ENCODE measurements at places on chromosomes 16 and 17.
A peak's percentile ranks its signal among the peaks of the same experiment; 100 is the strongest.

- no peak for DNase-seq
Observed at GRCh38 chr16:66325717-66326376, 40.6 kb upstream of the CDH5 start.

DNA sequence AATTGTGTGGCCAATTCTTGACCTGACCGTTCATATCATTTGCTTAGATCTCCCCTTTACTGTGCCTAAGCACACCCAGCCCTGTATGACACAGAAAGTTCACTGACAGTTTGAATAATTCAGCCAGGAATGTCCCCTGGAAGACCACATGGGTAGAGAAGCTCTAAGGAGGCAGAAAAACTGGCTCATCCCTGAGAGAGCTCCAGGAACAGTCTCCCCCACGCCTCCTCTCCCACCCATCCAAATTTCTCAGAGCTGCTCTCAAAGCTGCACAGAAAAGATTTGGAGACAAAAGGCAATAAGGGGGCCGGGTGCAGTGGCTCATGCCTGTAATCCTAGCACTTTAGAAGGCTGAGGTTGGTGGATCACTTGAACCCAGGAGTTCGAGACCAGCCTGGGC, 11.2 kb downstream of the PRAC1 start:
- no peak for DNase-seq

DNA sequence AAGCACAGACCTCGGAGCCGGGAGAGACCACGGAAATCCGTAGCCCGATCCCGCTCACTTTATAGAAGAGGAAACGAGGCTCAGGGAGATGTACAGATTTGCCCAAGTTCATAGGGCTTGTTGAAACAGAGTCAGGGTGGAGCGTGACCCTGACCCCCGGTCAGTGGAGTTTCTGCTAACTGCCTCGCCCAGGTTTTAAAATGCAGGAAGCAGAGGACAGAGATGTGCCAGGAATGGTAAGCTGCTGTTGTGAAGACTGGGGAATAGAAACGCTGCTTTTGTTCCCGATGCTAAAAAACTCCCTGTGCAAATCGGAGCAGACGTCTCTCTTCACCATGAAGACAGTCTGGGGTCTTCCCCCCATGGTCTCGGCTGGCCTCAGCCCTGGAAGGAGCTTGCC, 403.0 kb downstream of the SEC14L1 start:
- DNase-seq, result no peak

GRCh38 chr16:12868788-12869187, 32.6 kb upstream of the SHISA9 start:
- DNase-seq, result no peak

DNA sequence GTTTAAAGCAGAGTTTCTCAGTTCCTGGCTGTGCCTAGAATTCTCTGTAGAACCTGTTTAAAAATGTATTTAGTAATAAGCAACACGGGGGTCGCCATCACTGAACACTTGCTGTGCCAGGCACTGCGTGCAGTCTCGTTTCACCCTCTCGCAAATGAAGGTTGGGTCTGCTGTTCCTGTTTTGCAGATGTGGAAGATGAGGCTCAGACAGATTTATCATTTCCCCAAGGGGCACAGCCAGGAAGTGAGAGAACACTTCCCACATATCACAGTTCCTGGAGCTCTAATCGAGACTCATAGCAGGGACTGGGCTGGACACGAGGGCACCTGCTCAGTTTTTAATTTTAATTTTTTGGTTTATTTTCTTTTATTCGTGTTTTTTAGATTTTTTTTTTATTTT, 122.7 kb downstream of the ABCC6 start:
- DNase-seq, result no peak

DNA sequence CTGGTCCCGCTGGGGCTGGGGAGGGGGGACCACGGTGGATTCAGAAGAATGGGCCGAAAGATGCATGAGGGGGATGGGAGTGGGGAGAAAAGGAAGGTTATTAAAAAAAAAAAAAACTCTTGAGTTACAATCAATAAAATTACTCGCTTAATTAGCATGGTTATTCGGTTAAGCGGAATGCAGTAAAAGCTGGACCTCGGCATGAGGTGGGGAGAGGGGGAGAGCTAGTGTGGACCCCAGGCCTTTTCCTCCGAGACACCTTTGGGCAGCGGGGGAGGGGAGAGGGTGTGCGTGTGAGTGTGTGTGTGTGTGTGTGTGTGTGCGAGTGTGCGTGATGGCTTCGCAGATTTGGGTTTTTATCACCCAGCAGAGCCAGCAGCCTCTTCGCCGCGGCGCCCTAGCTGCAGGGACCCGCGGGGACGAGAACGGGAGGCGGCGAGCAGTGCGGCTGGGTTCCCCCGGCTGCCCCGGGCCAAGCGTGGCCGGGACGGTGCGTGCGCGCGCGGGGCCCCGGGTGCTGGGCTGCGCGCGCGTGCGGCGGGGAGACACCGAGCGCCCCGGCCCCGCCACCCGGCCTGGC, 3.7 kb downstream of the BAHCC1 start:
- DNase-seq, result no peak

DNA sequence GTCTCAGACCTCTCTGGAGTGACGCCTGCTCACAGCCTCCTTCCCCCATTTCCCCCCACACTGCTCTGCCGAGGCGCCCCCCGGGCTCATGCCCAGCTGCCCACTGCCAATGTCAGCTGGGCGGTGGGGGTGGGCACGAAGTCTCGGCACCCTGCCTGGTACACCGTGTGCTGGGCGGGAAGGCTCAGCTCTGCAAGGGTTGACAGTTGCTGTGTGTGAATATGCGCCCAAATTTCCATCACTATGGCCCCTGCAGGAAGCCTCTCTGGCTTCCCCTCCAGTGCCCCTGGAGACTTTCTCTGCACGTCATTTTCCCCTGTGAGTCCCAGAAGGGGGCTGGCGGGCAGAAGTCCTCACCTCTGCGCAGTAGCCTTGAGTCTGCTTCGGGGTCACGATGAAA, 11.6 kb upstream of the CAMKK1 start:
- no peak for DNase-seq

DNA sequence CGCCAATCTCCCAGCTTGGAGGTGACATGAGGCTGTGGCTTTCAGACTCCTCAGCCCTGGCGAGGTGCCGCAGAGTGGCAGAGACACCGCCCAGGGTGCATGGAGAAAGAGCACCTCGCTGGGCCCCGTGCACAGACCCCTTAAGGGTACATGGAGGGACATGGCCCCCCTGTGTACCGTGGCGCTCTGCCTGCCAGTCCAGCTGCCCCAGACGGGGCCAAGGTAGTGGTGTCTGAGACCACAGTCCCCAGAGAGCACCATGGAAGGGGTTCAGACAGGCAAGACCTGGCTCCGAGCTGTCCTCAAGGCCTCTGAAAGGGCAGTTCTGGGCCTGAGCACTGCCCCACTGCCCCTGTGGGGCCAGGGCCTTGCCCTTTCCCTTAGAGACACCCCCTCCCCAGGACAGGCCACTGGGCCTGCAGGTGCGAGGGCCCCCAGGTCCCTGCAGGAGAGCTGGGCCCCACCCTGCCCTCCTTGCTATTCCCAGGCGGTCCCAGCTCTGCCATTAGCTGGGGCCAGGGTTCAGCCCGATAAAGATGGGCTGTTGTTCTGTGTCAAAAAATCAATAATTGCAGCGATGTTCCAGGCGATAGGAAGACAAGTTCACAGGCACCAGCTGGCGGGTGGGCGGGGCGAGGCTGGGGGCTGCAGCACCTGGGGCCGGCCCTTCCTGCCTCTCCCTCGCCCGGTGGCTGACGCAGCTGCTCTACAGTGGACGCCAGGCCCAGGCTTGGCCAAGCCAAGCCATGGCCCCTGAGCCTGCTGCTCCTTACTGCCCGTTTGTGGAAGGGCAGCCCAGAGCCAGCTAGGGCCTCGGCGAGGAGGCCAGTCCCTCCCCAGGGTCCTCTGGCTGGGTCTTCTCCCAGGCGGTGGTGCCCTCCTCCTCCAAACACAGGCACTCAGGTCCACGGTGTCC, 51.7 kb downstream of the ZFPM1 start:
- DNase-seq, result no peak

DNA sequence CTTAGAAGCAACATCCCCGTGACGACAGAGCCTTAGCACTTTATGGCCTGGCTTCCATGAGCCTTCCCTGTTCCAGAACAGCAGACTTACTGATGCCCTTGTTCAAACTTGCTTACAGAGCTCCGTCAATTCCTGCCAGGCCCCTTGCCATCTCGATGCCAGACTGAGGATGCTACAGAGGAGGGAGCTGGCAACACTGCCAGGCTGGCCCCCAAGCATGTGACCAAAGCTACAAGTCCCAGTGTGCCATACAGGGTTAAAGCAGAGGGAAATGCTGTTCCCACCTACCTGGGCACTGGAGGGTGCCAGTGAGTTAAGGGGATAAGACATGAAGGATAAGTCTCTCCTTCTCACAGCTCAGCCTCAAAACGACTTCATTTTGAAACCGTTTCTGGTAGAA, 33.5 kb upstream of the SREBF1 start:
- no peak for DNase-seq

DNA sequence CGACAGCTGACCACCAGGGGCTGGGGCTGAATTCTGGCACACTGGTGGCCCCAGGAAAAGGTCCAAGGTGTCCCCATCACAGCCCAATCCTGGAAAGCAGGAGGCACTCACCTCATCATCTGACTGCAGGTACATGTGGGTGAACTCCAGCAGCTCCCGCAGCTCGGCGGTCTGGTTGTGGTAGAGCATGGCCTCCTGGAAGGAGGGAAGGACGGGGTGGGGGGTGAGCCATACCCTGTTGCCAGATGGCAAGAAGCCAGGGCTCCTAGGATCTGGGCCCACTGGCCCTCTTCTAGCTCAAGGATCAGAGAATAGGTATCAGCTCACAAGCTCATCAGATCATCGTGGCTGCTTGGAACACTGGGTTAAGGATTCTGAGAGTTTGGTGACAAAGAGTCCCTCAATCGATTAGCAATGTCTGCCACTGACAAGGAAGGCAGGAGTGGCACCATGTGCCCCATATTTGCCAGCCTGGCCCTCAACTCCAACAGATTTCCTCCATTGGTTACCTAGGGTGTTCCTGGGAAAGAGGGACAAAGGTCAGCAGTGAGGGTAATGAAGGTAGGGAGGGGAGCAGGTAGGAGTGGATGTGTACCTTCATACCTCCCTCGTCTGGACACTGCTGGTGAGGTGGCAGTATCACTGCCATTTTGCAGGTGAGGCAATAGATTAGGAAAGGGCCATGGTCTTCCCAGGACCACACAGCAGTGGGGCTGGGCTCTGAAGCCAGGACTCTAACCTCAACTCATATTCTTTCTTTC, 4.9 kb downstream of the P3H4 start:
- no peak for DNase-seq

DNA sequence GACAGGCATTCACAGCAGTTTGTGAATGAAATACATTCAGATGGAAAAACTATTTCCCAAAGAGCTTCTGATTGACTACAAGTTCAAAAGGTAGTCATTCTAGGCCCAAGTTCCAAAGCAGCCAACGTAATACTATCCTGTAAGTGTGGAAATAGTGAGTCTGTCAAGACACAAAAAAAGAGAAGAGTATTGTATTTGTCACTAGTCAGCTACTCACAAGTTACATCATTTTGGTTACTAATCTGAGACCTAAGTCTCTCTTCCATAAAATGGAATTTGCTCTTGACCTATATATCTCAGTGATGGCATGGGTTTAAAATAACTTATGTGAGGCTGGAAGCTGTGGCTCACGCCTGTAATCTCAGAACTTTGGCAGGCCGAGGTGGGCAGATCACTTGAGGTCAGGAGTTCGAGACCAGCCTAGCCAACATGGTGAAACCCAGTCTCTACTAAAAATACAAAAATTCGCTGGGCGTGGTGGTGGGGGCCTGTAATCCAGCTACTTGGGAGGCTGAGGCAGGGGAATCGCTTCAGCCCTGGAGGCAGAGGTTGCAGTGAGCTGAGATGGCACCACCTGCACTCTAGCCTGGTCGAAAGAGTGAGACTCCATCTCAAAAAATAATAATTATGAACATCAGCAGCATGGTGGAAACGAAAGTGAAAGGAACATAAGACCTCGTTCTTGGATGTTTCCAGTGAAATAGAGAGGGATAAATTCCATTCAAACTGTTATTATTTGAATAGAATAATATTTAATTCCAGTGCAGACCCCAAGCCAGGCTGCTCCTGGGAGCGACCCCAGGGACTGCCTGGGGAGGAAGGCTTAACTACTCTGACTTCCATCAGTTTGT, 2.9 kb downstream of the CMC2 start:
- no peak for DNase-seq

- DNase-seq, result no peak
Observed at GRCh38 chr16:66800856-66801255, 528 bp downstream of the TERB1 start.

GRCh38 chr16:66406534-66407221, 20.4 kb upstream of the BEAN1 start:
- DNase-seq, result peak; percentile 83

DNA sequence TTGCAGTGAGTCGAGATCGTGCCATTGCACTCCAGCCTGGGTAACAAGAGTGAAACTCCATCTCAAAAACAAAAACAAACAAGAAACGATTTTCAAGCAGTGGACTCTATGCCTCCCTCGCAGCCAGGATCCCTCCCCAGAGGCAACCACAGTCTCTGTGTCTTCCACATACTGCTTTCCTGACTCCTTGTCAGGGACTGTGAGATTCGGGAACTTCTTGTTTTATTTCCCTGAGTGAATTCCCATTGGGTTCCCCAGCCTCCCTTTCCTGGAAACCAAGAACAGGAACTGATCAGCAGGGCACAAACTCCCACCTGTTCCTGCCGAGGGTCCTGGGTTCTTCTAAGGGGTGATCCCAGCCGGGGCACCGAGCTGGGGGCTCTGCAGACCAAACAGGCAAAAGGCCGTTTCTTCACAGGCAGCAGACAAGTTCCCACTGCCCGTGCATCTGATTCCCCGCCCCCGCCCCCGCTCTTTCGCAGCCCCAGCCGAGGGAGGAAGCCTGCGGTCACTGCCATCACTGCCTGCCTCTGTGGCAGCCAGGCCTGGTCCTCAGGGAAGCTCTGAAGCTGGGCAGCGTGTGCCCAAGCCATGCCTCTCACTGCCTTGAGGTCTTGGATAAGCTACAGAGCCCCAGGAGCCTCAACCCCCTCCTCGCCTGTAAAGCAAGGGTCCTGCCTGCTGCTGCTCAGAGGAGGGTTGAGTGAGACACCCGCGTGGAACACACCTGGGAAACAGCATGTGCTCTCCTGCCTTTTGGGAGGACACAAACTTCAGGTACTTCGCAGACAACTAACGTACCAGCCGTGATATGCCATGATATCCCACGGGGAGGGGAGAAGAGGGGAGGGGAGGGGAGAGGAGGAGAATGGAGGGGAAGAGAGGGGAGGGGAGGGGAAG, 5.5 kb upstream of the PIEZO1 start:
- peak; percentile 94 for DNase-seq

GRCh38 chr16:995087-995486, 13.5 kb downstream of the SOX8 start:
- DNase-seq, result no peak

- DNase-seq, result no peak
Observed at GRCh38 chr16:90032674-90033331, 13.5 kb upstream of the DBNDD1 start.
